Cortex of kidney (tissue), 1 donor: ENCODE measurements at places on chromosomes 7 and 10.

DNA sequence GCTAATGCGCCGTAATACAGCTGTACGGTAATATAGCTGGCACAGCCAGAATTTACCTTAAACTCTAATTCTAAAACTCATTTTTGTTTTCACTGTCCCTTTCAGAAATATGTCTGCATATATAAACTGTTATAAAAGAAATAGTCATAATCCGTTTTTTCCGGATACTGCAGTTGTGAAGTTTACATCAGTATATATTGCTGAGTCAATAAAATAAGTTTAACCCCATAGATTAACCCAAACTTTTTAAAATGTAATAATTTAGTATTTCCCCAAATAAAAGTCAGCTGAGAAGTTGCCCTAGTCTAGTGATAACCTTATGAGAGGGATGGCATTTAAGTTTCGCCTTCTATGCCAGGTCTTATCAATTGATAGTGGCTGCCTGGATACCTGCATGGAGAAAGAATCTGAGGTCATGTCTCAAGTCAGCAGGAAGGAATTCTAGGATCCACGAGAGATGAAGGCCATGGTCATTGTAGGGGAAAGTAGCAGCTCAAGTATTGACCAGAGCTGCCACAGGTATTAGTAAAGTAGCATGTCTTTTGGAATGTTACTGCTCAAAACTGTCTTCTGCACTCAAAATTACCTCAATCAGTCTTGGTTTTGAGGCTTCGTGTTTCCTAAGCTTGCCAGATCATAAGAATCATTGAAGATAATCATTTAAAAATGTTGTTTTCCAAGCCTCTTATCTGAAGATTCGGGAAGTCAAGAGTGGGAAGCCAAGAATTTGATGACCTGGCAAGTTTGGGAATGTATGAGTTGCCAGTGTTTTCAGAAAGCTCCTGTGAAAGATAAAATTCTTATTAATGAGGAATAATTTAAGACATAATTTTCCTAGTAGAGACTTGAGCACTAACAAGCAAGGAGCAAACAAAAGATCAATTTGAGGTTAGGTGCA, 10.8 kb downstream of the PRPS1L1 start:
- no peak for DNase-seq

DNA sequence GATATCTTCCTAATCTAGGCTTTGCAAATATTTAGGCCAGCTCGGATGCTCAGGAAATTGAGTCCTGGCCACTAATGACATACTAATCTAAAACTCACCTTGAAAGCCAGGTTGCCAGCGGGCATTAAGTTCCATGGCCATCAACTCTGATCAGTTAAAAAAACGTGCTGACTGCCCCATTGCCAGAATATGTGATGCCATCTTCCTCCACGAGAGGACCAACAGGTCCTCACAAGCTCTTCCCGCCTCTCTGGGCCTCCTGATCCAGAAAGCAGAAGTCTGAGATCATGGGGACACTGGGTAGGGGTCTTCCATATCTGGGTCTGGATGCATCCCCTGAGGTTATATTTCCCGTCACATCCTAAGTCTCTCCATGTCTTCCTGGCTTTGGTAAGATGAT, 311.3 kb downstream of the TCERG1L start:
- no peak for DNase-seq

- DNase-seq: no peak
These were observed 527.0 kb upstream of the NRG3 start for GRCh38 chr10:81348003-81348402.

GRCh38 chr7:42677751-42678699, 233.8 kb downstream of the C7orf25 start:
- no peak for DNase-seq

GRCh38 chr7:134726581-134726980, 52.9 kb upstream of the CALD1 start:
- no peak for DNase-seq

- DNase-seq: no peak
These were observed 56.7 kb downstream of the MTPN start for GRCh38 chr7:135920478-135920877.

GRCh38 chr10:1624240-1624639, 113.1 kb downstream of the ADARB2 start:
- no peak for DNase-seq

DNA sequence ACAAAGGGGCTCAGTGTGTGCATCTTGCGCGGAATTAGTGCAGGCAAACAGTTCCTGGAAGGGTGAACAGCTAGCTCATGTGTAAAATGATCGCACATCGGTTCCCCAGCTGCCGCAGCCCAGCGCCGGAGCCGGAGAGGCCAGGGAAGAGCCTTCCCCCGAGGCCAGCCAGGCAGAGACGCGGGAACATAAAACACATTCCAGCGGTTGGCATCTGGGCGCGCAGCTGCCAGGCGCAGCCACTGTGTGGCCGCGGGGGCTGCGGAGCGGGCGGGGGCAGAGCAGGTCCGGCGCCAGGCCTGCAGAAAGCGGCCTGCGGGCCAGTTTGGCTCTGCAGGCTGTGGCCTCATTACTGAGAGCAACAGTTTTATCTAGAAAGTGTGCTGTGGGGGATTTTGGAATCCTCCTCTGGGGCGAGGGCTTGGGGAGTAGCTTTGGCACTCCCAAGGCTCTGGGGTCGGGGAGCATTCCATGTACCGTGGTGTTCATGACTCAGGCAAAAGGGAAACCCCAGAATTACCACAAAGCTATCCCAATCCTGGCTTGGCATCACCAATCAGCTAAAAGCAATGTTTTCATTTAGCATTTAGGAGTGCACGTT, 74.3 kb downstream of the SAMD9 start:
- no peak for DNase-seq
